Fibroblast of gingiva (primary cell): ENCODE measurements at places on chromosomes 4 and X.

DNA sequence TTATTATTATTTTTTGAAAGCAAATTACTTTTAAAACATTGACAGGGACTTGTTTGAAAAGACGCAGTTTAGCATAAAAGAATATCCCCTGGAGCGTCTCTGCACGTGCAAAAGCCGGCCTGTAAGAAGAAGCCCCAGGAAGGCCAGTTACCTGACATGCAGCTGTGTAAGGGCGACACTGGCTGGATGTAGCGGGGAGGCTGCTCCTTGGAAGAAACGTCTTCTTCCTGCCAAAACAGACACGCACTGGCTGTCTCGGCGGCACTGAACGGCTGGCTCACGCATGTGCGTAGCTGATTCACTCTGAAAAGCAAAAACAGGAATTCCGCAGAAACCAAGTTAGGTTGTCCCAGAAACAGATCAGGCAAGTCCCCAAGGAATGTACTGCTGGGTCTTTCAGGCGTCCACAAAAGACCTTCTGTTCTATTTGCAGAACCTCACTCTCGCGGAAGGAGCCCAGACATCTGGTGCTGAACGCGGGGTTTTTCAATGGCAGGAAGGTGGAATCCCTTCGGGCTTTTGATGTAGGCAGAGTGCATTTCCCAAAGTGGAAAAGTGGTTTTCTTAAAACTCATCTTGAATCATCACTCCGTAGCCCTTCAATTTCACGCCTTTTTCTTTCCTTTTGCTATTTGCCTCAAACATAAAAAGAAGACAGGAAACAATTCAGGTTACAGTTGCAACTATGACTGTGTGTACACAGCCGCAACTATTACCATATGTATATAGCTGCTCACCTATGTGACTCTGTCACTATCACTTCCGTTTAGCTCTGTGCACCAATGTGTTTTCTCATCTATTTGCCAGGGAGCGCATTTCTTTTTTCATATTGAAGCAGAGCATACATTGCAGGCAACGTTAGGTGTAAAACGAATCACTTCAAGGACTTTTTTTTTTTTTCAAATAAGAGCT, 38.1 kb upstream of the ARSH start:
- peak; percentile 50 for DNase-seq

GRCh38 chr4:149121023-149121404, 678.8 kb upstream of the NR3C2 start:
- no peak for DNase-seq

- DNase-seq, result no peak
These were observed 91.2 kb downstream of the RLIM start for GRCh38 chrX:74523224-74523623.

- peak; percentile 52 for DNase-seq
These were observed 15.2 kb downstream of the CTBP1 start for GRCh38 chr4:1233641-1234308.

GRCh38 chr4:76630741-76631140, 195.7 kb downstream of the SHROOM3 start:
- no peak for DNase-seq

GRCh38 chrX:40040686-40041461, 56.9 kb downstream of the BCOR start:
- DNase-seq, result no peak

DNA sequence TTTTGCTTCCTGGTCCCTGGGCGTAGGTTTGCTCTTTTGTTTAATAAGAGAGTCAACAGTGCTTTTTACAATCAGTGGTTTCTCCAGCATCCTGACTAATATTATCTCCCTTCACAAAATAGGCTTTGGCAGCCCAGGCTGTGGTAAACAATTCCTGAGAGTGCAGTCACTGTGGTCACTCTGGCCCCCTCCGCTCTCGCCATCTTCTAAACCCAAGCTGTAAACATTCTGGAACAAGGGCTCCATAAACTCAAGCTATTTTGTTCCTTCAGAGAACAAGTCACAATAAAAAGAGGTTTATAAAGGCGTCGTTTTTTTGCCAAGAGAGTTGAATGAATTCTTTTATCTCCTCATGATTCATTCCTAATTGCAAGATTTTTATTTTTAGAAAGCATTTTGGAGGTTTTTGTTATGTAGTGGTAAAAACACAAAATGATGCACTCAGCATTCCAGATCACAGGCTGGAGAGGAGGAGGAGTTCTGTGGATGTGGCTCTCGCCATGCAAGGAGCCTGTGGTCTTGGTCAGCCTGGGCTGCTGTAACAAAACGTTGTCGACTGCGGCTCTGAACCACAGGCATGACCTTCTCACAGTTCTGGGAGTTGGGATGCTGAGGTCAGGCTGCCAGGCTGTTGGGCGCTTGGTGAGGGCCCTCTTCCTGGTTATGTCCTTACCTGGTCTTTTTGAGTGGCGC, 486.4 kb upstream of the FAT1 start:
- DNase-seq, result peak; percentile 29

DNA sequence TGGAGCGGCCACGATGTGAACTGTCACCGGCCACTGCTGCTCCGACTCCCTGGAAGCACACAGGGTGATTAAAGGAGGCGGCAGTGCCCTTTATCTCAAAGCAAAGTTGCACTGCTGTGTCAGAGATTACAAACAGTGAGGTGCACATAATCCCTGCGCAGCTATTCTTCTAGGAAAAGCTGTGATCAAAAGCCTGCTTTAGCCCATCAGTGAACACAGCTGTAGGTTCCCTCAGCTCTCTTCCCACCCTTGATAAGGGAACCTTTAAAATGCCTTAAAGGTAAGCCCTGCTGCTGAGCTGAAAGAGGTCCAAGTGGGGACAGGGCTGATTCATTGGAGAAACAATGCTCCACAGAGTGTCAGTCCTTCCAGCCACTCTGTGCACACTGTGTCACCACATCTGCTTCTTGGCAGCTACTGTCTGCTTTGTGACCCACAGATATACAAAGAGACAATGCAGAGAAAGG, 127.6 kb downstream of the EIF4E start:
- no peak for DNase-seq

DNA sequence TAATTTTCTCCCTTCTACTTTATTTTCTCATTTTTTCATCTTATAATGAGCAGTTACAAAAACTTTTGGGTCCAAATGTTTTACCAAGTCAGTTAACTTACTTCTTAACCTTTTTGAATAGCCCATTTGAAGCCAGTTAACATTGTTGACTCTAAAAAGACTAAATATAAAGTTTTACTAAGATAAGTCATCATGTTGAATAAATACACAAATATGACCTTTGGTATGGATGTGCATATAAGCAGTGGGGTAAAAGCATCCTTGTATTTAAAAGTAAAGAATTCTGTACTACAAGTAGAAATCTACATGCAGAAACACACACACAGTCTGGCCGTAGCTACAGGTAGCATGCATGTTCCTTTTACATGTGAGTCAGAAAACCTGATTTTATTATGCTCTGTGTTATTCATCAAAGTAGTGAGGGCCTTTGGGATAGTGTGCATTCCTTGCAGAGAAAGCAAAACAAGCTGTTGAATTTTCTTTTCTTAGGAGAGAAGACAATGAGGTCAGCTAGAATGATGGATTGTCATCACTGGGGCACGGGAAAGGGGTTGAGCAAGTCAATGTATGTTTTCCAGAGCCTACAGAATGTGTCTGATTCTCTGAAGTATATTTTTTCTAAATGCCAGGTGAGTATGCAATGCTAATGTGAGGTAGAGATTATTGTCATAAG, 533.2 kb upstream of the AGA start:
- DNase-seq, result no peak

DNA sequence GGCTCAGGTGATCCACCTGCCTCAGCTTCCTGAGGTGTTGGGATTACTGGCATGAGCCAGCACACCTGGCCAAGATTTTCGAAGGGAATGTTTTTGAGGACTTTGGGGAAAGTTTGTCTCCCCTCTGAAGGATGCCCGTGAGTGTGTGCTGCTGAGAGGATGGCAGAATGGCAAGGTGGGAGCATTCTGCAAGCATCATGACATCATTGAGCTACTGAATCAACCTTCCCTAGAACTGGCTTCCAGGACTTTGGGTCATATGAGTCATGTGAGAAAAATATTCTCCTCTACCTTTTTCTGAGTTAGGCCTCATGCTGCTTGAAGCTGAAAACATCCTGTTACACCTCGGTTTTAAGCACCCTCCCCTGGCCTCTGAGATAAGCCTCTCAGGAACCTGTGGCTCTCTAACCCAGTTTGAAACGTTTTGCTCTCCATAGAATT, 31.0 kb downstream of the TMEM131L start:
- DNase-seq, result no peak
